Activated CD8-positive, alpha-beta T cell treated with anti-CD3 and anti-CD28 coated beads for 36 hours (primary cell): ENCODE measurements at places on chromosomes 4 and X. TPM values are rescaled to one million over a fixed set of nuclear protein-coding genes. Genes with fewer than 3 reads are reported as not detected.

- DNase-seq: no peak
These were observed 47.7 kb downstream of the FGFRL1 start for GRCh38 chr4:1058997-1059665.

DNA sequence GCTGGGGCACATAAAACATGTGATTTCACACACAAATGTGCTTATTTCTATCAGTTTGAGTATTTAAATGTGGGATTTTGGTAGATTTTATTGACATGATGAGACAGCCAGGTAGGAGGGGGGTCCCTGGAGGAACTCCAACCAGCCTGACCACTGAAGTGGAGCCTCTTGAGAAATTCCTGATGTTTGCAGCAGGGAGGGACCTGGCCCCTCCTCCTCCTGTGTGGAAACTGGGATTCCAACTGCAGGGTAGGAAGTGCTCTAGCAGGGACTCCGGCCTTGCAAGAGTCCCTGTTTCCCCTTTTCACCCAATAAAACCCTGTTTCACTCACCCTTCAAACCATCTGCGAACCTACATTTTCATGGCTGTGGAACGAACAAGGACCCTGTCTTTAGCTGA, 2224.0 kb upstream of the AGA start:
- DNase-seq: no peak

The CXCL10 gene
- total RNA-seq: 0.68 TPM

DNA sequence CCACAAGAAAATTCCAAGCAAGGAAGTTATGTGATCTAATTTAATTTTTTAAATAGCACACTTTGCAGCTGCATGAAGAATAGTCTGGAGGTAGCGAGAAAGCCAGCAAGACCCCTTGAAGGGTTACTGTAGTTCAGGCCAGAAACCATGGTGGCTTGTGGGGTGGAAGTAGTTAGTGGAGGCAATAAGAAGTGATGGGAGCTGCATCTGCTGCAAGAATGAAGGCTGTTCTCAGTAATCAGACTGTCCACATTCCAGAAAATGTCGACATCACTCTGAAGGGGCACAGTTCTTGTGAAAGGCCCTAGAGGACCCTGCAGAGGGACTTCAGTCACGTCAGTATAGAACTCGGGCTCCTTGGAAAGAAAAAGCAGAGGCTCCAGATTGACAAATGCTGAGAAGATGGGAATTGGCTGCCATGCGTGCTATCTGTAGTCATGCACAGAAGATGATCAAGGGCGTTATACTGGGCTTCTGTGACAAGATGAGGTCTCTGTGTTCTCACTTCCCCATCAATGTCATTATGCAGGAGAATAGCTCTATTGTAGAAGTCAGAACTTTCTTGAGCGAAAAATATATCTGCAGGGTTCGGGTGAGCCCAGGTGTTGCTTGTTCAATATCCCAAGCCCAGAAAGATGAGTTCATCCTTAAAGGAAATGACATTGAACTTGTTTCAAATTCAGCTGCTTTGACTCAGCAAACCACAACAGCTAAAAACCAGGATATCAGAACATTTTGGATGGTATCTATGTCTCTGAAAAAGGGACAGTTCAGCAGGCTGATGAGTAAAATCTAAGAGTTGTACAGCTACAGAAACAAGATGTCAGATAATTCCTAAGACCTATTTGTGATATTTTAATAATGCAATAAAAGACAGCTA, 254.2 kb downstream of the CBR4 start:
- no peak for DNase-seq

DNA sequence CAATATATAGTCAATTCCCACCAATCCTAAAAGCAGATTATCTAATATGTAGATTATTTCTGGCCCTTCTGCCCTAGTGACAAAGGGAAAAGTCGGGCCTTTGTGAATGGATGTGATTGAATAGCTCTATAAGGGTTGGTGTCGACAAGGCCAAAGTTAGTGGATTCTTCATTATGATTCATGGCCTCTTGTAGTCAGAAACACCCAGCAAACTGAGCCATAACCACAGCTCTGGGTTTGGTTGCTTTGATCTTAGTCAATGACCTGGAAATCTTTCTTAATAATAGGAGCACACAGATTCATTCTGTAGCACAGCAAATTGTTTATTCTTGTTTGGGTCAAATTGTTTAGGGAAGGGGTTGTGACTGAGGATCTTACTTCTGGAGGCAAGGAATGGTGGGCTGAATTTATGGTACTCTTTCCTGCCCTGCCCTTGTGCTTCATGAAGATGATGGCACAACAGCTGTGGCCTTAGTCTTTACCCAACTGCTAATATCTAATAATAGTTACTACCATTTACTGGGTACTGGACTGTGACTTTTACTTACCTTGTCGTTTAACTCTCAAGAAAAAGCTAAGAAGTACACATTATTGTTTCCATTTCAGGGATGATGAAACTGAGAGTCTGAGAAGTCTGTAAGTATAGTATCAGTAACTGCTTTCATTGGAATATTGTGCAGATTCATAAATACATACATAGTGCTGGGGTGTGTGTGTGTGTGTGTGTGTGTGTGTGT, 74.0 kb downstream of the AFF2 start:
- DNase-seq: no peak

- no peak for DNase-seq
These were observed 4.6 kb upstream of the GRID2 start for GRCh38 chr4:92299152-92299551.

GRCh38 chr4:150205016-150205415, 126.8 kb downstream of the DCLK2 start:
- no peak for DNase-seq

DNA sequence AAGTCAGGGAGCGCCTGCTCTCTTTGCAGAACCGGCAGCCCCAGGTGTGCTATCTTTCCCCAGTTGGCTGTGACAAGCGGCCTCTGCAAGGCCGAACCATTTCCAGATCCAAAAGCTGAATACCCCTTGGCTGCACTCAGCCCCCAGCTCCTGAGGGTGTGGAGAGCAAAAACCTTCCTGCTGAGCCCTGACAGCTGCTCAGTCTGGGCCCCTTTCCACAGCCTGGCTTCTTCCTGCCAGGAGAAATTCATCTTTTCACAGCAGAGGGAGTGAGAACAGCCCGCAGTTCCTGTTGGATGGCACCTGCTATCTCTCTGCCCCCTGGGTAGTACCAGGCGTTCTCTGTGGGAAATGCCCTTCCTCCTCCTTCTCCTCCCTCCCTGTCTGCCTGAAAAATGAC, 78.4 kb downstream of the DRD5 start:
- DNase-seq: no peak

GRCh38 chr4:155487210-155487609, 110.4 kb upstream of the MAP9 start:
- DNase-seq: no peak

GRCh38 chr4:155071962-155072361, 136.5 kb upstream of the NPY2R start:
- DNase-seq: no peak

DNA sequence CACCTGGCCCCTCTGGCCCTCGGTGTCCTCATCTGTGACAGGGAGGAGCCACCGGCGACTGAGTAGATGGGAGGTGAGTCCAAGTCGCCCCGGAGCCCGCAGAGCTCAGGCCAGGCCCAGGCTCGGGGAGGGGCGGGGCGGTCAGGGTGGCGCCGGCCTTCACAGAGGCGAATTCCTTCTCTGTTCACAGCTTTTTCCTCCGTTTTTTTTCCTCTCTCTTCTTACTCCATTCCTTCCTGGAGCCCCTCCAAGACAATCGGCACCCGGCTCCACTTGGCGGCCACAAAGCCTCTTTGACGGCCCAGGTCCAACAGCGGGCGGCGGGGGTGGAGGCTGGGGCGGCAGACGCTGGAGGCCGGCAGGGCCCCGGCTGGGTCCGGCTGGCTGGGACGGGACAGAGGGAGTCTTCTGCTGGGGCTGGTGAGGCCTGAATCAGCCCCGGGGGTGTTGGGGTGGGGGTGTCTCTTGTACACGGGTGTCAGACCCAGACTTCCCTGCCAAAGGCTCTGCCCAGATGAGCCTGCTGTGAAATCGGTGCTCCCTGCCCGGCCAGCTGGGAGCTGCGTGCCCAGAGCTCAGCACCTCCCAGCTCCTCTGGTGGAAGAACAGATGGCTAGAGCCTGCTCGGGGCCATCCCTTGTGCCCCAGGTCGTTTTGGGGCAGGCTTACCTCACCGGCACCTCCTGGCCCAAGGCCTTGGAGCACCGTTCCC, 22.6 kb downstream of the FGFRL1 start:
- DNase-seq: no peak

GRCh38 chr4:4704267-4704666, 155.2 kb upstream of the MSX1 start:
- no peak for DNase-seq

- DNase-seq: no peak
These were observed 15.6 kb downstream of the RPGR start for GRCh38 chrX:38311743-38312142.

DNA sequence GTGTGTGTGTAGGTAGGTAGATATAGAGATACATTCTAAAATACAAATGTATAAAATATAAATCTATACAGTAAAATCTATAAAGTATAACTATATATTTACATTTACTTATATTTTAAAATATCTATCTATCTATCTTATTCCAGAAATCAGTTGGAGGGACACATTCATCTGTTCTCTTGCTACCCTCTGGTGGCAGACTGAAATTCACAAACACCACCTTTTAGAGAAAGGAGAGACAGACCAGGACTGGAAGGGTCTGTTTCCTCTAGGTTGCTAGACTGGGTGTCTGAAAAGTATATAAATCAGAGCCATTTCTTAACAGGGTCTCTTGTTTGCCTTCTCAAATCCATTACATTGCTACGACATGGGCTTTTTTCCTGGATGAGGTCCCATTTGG, 343.0 kb downstream of the OPHN1 start:
- no peak for DNase-seq

The PPP2R2C gene
- total RNA-seq: not detected

The CT45A2 gene
- not detected for total RNA-seq

- DNase-seq: no peak
These were observed 38.3 kb downstream of the LHFPL1 start for GRCh38 chrX:112641449-112641848.

The RIBC1 gene
- 0.72 TPM for total RNA-seq

The ADGRA3 gene
- total RNA-seq: 12.9 TPM

The SCML1 gene
- total RNA-seq: 4.1 TPM

- no peak for DNase-seq
These were observed 15.3 kb downstream of the SEPSECS start for GRCh38 chr4:25144870-25145481.

DNA sequence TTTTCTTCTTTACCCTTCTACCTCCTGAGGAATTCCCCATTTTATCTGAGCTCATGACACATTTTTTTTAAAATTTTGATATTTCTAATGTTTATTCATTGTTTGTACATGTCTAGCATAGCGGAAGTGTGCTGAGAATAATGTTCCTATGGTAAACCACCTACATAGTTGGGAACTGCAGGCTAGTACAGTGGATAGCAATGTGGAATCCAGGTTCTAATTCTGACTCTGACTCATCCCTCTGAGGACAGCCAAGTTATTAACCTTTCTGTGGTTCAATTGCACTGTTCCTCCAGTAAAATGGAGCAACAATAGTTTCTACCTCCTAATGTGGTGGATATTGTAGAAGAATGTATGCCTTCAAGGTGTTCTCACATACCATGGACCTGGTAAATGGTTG, 20.6 kb upstream of the APELA start:
- DNase-seq: no peak

GRCh38 chrX:19616959-19617358, 101.7 kb upstream of the MAP3K15 start:
- DNase-seq: no peak

The RPL9 gene
- 2,605 TPM for total RNA-seq

GRCh38 chr4:101643186-101643837, 147.2 kb upstream of the BANK1 start:
- DNase-seq: no peak

- no peak for DNase-seq
These were observed 136.8 kb downstream of the RAPGEF2 start for GRCh38 chr4:159239629-159240028.

The VCX3B gene
- total RNA-seq: not detected

GRCh38 chr4:186810613-186811150, 87.0 kb upstream of the FAT1 start:
- DNase-seq: no peak

- no peak for DNase-seq
These were observed 39.3 kb upstream of the PRPS2 start for GRCh38 chrX:12751887-12752286.

The GLRB gene
- not detected for total RNA-seq
